Stimulated activated CD8-positive, alpha-beta memory T cell treated with anti-CD3 and anti-CD28 coated beads, Interleukin-15, amount 100 ng/mL, for 4 hours (primary cell): ENCODE measurements at places on chromosomes 7 and 10.

DNA sequence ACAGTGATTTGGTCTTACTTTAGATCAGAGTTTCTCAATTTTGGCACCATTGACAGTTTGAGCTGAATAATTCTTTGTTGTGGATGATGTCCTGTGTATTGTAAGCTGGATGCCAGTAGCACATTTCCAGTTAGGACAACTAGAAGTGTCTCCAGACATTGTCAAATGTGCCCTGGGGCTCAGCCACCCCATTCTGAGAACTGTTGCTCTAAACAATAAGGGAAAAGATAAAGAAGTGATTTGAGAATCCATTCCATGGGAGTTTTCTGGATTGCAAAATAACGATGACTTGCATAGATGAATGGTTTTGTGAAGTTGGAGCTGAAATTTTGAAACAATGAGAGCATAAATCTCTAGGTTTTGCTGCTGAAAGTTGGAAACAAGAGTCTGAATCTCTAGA is 44.6 kb downstream of the NUP205 start:
- no peak for DNase-seq

- no peak for DNase-seq
Measured at GRCh38 chr10:6950133-6950532, 370.1 kb upstream of the PRKCQ start.

DNA sequence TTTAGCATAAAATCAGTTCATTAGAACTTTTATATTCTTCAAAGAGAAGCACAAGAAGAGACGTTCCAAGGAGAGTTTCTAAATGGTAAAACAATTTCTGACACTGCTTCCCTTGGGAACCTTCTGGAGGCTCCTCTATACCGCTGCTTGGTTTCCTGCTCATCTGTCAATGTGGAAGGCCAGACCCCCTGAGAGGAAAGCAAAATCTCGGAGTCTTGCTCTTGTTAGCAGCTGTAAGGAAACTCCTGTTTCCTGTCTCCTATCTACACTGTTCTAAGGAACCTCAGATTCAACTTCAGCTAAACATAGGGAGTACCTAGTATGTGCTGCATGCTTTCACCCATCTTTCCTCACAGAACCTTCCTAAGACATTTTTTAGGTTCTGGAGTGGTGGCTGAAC is 322.2 kb downstream of the BMPER start:
- DNase-seq, result no peak

GRCh38 chr7:23105086-23105643 is 420 bp upstream of the KLHL7 start:
- no peak for DNase-seq

DNA sequence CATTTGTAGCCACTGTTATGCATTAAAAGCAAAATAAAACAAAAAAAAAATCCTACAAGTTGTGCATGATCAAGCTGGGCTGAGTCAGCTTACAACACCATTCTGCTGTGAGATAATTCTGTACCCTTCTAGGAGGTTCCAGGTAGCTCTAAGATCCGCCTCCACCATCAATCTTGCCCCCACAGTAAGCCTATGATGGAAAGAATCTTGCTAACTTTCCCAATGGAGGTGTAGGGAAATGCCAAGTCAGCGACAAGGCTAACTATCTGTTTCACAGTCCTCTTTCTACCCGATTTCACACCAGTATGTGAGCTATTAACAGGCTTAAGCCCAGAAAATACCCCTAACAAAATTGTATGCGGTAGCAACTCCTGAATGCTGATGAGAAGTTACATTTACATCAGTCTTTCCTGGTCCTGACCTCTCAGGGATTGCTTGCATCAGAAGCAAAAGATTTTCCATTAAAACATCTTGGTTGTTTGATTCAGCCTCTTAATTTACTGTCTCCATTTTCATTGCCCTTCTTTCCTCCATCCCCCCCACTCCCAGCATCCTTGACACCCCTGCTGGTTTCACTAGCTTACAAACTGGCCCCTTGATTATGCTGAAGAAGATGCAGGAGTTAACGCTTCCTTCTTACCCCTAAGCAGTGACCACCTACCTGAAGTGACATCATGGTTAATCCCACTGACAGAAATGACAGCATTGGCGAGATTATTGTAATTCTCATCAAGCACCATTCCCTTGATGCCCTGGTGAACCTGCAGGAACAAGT is 27.8 kb downstream of the CPN1 start:
- DNase-seq, result no peak

DNA sequence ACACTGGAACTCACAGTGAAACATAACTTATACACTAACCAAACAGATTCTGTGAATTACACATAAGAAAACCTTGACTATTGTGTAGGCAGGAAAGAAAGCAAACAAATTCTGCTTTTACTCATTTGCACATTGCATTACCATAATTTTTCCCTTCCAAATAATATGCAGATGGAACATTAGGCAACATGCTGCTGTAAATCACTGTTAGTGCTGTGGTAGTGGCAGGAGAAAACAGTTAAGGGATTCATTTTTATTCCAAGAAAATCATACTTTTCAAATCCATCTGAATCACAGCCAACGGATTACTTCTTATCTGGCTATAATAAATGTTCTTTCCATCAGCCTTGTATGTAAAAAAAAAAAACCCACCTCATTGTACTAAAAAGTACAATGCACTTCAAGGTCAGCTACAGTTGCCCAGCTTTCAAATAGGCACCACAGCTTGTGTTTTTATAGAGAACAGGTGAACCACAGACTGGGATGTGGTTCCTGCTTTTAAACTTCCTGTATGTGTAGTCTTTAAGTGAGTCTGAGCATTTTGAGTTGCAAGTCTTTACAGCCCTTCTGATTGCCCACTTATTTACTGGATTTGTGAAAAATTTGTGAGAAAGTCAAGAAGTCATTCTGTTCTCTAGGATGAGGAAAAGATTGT is 590.0 kb upstream of the SEMA3D start:
- DNase-seq, result no peak

GRCh38 chr10:97768322-97769315 is 3.2 kb downstream of the SFRP5 start:
- no peak for DNase-seq

DNA sequence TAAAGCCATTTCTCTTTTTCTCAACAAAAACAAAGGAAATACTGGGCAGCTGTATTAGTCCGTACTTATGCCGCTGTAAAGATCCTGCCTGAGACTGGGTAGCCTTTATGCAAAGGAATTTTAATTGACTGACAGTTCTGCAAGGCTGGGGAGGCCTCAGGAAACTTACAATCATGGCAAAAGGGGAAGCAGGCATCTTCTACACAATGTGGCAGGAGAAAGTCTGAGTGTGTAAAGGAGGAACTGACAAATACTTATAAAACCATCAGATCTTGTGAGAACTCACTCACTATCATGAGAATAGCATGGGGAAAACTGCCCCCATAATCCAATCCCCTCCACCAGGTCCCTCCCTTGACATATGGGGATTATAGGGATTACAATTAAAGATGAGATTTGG is 264.3 kb downstream of the SEMA3A start:
- no peak for DNase-seq

DNA sequence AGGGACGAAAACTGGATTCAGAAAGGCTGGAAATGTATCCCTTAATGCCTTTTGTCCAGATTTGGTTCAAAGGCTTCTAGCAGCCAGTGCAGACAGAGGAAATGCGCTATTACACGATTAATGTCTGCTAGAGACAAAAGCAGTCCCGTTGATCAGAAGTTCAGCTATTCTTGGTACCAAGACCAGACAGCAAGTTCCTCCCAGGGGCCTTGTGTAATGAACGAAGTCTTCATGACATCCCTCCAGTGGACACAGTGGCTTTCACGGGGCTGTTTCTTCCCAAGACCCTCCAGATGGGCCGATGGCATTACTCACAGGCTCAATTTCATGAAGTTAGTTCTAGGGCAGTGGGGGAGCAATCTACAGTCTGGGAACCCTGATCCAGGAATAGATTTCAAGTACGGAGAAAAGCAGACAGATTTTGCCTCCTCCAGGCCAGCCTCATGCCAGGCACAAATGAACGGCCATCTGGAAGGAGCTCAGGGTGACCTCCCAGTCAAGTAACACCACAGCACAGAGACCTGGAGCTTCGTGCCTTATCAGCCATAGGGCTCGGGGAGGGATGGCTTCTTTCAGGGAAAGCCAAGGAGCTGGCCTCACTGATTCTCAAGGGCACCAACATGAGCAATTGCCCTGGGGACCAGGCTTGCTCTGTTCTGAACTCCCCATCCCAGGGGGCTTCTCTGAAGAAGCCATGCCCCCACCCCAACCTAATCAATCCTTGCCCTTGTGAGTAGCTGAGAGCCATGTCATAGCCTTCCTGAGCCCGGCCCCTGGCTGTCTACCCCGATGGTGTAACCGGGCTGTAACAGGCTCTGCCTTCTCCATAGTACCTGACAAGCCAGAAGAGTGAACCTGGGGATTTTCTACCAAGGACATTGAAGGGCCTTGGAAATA is 101.1 kb downstream of the PRKAG2 start:
- DNase-seq, result no peak

- DNase-seq, result no peak
Measured at GRCh38 chr7:50599385-50599784, 34.2 kb upstream of the DDC start.

DNA sequence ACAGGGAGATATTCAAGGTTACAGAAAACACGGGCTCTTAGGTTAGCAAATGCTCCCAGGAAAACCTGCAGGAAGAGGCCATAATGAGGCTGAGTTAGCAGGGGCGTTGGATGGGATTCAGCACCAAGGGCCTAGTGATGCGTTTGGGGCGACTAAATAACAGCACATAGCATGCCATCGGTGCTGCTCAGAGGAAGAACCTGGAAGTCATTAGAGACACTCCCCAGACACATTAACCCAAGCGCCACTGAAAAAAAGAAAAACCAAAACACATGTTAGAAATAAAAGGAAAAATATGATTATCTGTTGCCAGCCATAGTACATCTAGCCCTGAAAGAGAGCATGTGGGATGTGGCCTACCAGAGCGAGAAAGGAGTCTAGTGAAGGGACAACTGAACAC is 28.8 kb upstream of the OPALIN start:
- DNase-seq, result no peak

- DNase-seq, result no peak
Measured at GRCh38 chr10:28587270-28587969, 54.5 kb downstream of the WAC start.

DNA sequence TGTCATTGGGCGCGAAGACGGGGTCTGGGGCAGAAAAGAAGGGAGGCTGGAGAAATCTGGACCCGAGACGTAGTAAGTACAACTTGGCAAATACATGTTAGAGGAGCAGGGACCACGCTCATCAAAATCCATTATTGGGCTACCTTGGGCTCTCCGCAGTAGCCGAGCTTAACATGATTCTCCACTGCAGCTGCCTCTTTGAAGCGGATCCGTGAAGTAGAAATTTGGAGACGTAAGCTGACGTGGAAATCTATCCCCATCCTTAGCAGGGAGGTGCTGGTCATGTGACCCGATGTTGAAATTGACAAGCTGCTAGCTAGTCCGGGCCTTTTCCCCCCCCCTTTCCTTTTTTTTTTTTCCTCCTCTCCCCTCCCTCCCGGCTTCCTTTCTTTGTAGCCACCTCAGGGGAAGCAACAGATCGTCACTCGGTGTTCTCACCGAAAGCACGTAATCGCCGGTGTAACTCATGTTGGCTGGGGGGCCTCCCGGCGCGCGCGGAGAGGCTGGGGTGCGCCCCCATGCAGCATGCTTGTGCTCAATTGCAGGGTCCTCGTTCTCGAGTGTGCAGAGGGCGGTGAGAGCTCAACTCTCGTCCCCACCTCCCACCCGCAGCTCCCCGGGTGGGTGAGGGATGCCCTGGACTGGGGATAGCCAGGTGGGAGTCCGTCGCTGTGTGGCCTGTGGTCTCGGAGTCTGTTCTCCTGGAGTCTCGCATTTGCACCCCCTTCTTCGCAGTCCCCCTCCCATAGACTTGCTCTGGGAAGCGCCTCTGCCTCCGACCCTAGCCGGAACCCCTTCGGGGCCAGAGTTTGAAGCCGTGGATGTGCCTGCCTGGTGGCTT is at the start of gene HOXA11:
HOXA11 (minus strand) TSS at position 220 of the 841 bp plus-strand sequence; CDS start at position 132, 88 bp downstream.
- DNase-seq, result no peak

- no peak for DNase-seq
Measured at GRCh38 chr7:102080434-102081243, 206.0 kb upstream of the SH2B2 start.

DNA sequence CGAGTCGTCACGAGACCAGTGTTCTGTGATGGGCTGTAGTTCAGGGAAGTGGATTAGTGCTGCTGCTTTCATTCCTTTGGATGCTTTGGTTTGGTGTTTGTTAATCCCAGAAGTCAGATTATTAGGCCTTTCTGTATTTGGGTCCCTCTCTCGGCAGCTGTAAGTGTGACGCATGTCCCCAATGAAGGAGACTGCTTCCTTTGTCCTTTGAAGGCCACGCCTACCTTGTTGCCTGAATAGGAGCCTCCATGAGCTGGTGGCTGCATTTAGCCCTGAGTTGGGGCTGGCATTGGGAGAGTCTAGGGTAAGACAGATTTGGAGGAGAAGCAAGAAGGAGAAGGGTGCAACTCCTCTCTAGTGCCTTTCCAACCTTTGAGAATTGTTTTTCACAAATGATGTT is 34.5 kb downstream of the DOCK1 start:
- DNase-seq, result no peak

DNA sequence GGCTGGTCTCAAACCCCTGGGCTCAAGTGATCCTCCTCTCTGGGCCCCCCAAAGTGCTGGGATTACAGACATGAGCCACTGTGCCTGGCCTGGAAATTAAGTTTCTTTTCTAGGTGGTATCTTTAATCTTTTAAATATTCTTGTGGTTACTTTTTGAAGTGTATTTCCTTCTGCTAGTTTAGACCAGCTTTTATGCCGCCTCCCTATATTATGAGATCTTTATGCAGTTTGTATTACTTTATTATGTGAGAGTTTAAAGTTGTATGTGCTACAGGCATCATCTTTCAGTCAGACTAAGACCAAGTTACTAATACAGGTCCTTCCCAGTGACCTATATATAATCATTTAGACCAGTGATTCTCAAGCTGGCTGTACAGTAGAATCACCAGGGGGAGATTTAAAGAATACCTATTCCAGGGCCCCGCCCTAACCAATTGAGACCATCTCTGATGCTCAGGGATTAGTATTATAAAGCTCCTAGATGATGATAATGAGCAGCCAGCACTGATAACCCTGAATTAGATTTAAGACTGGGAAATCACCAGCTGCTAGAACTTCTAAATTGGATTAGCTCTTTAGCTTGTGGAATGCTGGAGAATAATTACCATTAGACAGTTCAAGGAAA is 11.3 kb downstream of the INPP5F start:
- no peak for DNase-seq

GRCh38 chr10:124006526-124006925 is 86.9 kb downstream of the CHST15 start:
- DNase-seq, result no peak

- DNase-seq, result no peak
Measured at GRCh38 chr10:98417973-98418664, 3.1 kb upstream of the PYROXD2 start.

GRCh38 chr7:19119870-19120486 is 2.5 kb upstream of the TWIST1 start:
- no peak for DNase-seq

GRCh38 chr7:149790146-149790548 is 16.8 kb upstream of the ZNF467 start:
- no peak for DNase-seq

GRCh38 chr7:151429560-151430331 is 10.2 kb downstream of the CRYGN start:
- no peak for DNase-seq

GRCh38 chr10:111079781-111080180 is 3.0 kb downstream of the ADRA2A start:
- DNase-seq, result no peak

- no peak for DNase-seq
Measured at GRCh38 chr7:9280088-9280487, 846.7 kb downstream of the NXPH1 start.
